Naive thymus-derived CD4-positive, alpha-beta T cell (primary cell): ENCODE measurements at places on chromosomes 3 and 15.

DNA sequence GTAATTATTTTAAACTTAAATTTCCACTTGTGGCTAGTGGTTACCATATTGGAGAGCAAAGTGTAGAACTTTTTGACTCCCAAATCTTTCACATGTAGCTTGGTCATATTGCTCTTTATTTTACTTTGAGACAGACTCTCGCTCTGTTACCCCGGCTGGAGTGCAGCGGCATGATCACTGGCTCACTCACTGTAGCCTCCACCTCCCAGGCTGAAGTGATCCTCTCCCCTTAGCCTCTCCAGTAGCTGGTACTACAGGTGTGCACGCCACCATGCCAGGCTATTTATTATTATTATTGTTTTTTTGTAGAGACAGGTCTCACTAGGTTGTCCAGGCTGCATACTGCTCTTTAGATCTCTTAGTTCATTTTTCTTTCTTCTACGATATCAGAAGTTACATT lies 3.9 kb downstream of the FNDC3B start:
- no peak for DNase-seq

DNA sequence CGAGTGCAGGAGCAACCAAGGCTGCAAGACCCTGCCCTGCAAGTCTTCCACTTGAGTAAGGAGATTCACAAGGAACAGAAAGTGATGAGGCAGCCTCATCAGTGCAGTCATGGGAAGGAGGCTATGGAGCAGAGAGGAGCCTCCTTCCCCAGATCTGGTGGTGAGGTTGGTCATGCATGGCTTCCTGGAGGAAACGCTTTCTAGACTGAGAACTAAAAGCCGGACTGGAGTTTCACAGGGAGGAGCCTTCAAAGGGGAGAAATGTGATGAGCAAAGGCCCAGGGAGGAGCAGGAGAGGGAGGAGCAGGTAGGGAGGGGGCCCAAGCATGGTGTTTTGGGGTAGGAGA lies 139.9 kb downstream of the SRGAP3 start:
- DNase-seq, result no peak

- DNase-seq, result no peak
These were observed 6.5 kb upstream of the CORO2B start for GRCh38 chr15:68572309-68572708.

- no peak for DNase-seq
These were observed 32.5 kb downstream of the TCF12 start for GRCh38 chr15:56950979-56951378.

DNA sequence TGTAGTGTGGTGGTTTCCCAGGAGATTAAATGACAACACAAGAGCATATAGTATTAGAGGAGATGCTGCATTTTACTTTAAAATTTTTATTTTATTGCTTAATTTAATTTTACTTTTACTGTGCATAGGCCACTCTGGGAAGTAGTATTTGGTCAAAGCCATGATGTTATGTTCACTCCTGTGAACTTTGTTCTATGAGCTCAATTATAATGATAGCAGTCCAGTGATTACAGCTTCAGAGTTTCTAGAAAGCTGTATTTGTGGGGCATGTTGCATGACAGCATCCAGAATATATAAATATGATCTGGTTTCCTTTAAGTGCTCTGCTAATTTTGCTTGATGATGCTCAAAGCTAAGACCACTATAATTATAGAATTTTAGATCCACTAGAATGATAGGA lies 338.6 kb downstream of the NSUN3 start:
- no peak for DNase-seq

- peak; percentile 92 for DNase-seq
These were observed 23.6 kb downstream of the SEC61A1 start for GRCh38 chr3:128075522-128076482.
